ENCODE measurements at places on chromosomes 1 and 21.

DNA sequence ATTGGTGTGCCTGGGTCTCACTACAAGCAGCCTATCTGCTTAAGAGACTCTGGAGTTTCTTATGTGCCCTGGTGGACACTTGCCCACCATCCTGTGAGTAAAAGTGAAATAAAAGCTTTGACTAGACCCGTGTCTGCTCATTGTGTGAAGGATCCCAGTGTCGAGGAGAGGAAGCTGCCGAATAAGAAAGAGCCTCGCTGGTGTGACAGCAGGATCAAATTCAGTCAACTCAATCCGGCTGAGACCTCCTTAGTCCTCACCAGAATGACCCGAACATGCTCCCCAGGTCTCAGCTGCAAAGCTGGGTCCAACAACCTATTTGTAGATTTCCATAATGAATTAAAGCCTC, 14.8 kb downstream of the CD2 start:
- DNase-seq = peak; percentile 68

- DNase-seq = no peak
Measured at GRCh38 chr1:166080277-166080966, 86.4 kb downstream of the FAM78B start.

GRCh38 chr1:62800825-62801306, 16.9 kb downstream of the ATG4C start:
- DNase-seq = no peak

GRCh38 chr1:163912170-163912884, 590.6 kb downstream of the NUF2 start:
- DNase-seq = no peak

GRCh38 chr1:3441410-3441847, 13.0 kb upstream of the ARHGEF16 start:
- DNase-seq = no peak

DNA sequence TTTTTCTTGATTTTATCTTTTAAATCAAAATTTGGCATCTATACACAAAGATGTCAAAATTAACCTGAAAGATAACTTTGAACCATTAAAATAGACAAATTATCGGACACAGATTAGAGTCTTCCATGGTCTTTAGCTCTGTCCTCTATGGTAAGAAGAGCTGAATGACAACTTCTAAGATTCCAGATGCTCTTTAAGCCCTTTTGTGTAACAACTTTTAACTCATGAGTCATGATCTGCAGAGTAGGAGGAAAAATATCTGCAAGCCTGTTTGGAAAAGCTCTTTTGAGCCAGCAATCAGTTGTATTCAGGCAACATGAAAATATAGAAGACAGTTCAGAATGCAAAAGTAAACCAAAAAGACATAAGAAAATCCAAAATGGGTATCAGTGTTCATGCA, 37.8 kb downstream of the TTC13 start:
- no peak for DNase-seq

DNA sequence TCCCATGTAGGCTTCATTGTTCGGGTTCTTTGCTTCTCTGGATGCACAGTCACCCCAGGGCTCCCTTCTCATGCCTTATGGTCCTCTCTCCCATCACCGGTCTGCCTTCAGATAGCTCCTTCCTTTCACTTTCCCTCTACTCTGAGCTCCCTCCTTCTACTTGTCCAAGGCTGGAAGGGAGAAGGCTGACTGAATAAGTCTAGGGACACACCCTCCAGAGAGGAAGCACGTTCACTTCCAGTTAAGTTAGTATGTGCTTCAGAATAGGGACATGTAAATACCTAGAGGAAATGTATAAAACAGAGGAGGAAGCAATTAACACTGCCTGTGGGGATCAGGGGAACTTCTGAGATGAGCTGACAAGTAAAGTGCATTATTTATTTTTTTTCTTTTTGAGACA, 23.5 kb downstream of the CXADR start:
- no peak for DNase-seq

GRCh38 chr1:54273795-54274163, 73.8 kb downstream of the MRPL37 start:
- DNase-seq = no peak

DNA sequence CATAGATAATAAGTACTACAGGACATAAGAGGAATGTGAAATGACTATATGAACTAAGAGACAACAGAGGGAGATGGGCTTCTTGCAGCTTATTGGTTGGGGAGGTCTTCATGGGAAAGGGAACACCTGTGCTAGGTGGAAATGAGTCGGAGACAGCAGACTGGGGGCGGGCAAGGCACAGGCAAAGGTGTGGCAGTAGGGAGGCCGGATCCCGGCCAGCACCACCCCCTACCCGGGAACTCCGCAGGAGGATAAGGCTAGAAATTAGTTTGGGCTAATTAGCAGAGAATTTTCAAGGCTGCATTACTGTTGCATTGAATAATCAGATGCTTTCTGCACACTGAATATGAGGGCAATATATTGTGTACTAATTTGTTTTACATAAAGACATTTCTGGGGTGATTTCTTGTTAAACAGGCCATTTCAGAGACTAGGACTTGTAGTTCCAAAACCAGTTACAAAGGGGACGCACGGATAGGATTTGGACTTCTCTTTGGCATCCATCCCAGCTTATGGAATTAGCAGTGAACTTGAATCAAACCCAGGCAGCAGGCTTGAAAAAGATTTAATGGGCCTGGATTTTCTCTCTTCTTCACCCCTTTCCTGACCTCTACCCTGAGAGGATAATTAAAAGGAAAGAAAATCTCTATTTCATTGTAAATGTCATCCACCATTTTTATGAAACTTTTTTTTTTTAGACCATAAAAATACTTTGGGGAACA, 2.2 kb upstream of the HUNK start:
- DNase-seq = no peak

GRCh38 chr1:89780721-89781120, 40.1 kb upstream of the LRRC8D start:
- peak; percentile 37 for DNase-seq

DNA sequence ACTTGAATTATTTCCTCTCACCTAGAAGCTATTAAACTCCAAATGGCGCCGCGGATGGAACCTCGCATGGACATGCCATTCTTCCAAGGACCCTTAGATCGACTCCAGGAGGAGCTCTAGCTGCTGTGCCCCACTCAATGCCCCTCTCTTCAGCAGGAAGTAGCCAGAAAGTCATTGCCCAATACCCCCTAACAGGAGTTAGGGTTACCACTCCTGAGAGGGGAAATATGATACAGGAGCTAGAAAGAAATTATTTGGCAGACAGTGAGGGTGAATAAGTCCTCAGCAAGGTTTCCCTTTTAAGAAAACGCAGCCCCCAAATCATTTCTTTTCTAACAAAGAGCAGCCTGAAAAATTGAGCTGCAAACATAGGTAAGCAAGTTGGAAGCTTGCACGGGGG, 28.6 kb downstream of the TFB2M start:
- DNase-seq = no peak

DNA sequence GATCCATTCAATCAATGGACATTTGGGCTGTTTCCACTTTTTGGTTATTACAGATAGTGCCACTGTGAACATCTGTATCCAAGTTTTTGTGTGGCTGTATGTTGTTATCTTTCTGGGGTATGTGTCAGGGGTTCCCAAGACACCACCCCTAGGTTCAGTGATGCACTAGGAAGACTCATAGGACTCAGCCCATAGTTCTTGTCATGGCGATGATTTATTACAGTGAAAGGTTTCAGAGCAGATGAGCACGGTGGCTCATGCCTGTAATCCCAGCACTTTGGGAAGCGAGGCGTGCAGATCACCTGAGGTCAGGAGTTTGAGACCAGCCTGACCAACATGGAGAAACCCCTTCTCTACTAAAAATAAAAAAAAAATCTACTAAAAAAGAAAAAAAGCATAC, 64.1 kb downstream of the MAN1C1 start:
- no peak for DNase-seq

DNA sequence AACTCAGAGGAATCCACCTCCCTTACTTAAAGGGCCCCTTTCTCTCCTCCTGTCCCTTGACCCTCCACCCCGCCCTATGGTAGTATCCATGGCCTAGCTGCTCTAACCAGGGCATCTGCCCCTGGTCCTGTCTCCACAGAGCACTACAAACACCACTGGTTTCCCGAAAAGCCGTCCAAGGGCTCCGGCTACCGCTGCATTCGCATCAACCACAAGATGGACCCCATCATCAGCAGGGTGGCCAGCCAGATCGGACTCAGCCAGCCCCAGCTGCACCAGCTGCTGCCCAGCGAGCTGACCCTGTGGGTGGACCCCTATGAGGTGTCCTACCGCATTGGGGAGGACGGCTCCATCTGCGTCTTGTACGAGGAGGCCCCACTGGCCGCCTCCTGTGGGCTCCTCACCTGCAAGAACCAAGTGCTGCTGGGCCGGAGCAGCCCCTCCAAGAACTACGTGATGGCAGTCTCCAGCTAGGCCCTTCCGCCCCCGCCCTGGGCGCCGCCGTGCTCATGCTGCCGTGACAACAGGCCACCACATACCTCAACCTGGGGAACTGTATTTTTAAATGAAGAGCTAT, 1.7 kb downstream of the BTG2 start:
- DNase-seq = peak; percentile 39

- no peak for DNase-seq
Measured at GRCh38 chr1:33088119-33088906, 7.4 kb downstream of the AZIN2 start.

- no peak for DNase-seq
Measured at GRCh38 chr1:3471356-3472087, 17.1 kb downstream of the ARHGEF16 start.

DNA sequence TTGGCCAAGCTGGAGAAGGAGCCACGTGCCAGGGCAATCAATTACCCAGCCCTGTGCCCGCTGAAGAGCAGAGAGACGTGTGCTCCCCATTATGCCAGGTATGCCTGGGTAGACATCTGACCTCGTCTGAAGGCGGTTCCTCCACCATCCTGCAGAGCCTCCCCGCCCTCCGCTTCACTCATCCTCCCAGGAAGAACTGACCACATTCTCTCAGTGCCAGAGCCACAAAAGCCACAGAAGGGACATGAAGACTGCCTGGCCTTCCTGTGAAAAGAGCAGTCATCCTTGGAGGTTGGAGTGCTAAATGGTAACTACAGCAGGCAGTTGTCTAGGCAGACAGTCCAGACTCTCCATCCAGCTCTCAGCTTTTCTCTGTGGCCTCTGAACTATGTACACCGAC, 12.0 kb downstream of the SYT2 start:
- DNase-seq = no peak

DNA sequence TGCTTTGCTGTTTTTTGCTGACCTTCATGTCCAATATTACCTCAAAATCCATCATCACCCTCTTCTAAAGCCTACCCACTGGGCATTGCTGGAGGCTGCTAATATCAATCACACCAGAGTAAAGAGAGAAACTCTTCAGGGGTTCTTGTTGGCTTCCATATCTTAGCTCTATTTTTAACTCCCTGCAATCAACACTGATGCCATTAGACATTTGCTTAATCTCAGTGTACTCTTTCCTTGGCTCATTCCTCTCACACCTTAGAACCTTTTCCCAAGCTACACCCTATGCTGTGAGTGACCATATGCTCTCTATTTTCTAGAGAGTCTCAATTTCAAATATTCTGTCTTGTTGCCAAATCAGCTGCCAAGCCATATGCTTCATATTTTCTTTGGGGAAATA, 40.6 kb upstream of the RABGAP1L start:
- DNase-seq = no peak

DNA sequence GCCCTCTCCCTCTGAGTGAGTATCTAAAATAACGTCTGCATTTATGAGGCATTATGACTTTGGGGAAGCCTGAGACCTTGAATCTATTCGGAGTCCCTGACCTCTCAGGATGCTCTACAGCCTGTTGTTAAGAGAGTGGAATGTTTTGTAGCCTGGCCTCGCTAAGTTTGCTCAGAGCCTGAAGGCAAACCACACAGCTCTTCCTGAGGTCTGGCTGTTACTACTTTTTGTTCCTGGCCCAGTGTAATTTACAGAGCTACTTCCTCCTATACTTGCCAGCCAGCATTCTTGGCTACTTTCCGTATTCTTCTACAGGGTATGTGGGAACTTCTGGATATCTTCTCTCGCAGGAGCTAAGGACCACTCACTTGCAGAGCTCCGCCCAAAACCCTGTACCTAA, 3.6 kb upstream of the ZMYM4 start:
- no peak for DNase-seq

GRCh38 chr1:204729516-204729915, 44.0 kb upstream of the LRRN2 start:
- no peak for DNase-seq

GRCh38 chr1:25780318-25781129, 19.5 kb upstream of the SELENON start:
- DNase-seq = no peak

GRCh38 chr1:37148663-37149062, 114.3 kb upstream of the GRIK3 start:
- no peak for DNase-seq

DNA sequence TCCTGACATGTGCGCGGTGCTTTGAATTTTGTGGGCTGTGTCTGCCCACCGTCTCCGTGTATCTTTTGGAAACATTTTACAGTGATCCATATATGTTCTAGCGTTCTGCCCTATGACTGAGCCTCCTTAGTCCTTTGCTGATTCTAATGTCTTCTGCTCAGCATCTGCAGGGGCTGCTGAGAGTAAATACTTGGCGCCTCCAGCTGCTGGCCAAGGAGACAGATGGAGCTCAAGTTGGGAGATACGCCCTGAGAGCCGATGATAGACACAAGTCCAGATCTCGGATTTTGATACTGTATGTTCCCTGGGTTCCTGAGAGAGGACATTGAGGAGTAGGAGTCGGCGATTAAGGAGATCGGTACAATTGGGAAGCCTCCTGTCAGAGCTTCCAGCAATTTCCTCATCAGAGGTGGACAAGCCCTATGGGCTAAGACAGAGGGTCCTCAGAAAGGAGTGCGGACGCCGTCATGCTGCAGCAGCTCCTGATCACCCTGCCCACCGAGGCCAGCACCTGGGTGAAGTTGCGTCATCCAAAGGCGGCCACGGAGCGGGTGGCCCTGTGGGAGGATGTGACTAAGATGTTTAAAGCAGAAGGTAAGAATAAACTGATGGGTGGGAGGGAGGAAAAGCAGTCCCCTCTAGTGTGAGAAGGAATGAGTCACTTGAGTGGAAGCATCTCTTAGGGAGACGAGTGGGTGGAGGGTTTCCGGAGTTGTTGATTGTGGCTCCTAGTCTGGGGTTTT, 390 bp downstream of the ZFP69B start:
- DNase-seq = peak; percentile 91

DNA sequence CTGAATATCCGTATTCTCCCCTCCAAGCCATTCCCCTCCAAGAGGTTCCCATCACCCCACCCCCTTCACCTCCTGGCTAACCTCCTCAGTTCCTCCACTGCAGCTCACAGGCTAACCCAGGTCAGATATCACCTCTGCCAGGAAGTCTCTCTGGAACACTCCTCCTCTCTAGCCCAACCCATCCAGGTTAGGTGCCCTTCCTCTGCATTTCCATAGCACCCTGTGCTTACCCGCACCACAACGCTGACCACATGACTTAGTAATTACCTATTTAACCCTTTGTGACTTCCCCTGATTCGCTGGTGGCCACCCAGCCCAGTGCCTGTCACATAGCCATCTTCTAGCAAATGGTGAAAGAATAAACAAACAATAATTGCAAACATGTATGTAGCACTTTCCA, 49.5 kb upstream of the IFFO2 start:
- no peak for DNase-seq
